ENCODE measurements at places on chromosomes 16 and 17. TPM values are rescaled to one million over a fixed set of nuclear protein-coding genes. Genes with fewer than 3 reads are reported as not detected.

The KRT39 gene
- total RNA-seq, result not detected

DNA sequence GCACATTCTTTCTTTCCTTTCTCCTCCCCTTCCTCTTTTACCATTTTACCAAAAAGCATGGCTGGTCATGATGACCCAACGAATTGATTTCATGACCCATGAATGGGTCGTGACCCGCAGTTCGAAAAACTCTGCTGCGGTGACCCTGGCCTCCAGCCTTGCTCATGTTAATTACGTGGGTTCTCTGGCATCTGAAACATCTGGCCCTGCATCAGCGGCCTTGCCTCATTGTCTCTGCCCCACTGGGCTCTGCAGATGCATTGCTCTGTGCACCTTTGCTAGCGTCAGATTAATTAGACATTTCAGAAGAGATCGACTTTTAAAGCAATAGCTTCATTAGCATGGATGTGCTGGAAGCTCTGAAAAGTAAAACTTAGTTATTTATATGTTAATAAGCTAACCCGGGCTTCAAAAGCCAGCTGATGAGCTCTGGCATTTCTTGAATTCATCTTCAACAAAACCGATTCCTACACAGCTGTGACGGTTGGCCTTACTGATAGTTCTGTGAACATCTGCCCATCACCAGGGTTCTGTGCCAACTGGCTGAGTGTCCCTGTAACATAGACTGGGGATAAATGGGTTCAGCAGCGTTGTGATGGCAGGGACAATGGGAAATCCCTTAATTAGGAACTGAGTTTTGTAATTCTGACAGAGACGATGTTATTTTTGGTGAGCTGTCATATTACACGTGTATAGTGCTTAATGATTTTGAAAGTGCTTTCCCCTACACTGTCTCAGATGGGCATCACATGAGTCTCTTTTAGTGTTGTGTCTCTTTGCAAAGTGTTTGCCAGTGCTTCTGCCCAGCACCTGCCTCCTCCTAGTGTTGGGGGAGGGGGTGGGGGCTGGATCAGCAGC lies 225.9 kb upstream of the EEF2KMT start:
- no peak for DNase-seq
- H3K27me3 ChIP-seq, result no peaks in the 10 kb centered on the region
- no peaks in the 10 kb centered on the region for H3K36me3 ChIP-seq
- H3K4me3 ChIP-seq, result no peak overlapping the region
- H3K27ac ChIP-seq, result no peak overlapping the region

DNA sequence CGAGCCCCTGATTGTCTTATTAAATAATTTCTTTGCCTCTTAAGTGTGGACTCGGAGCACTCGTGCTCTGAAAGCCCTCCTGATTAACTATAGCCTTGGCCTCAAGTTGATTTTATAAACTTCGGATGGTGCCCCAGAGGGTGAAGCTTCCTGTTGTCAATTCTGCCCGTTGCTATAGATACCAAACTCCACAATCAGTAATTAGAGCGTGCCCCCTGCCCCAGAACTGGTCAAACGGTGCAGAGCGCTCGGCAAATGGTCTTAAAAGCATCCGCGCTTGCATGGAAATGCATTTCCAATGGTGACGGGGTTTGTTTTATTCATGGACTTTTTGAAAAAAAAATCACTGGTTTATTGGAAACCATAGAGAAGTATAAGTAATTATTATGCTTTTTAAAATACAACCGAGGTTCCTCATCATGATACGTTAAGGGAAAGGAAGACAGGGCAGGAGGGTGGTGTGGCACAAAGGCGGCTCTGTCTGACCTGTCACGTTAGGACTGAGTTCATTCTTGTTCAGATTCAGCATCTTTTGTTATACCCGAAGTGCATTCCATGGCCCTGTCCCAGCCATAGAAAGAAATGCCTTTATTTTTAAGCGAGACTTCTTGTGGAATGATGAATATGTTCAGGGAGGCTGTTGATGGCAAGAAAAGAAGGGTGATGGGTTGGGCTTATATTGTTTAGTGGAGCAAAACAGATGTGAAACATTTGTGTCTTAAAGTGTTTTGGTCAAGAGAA lies 476.4 kb downstream of the MAF start:
- no peak overlapping the region for H3K4me3 ChIP-seq
- H3K27me3 ChIP-seq, result no peaks in the 10 kb centered on the region
- no peaks in the 10 kb centered on the region for H3K4me1 ChIP-seq

DNA sequence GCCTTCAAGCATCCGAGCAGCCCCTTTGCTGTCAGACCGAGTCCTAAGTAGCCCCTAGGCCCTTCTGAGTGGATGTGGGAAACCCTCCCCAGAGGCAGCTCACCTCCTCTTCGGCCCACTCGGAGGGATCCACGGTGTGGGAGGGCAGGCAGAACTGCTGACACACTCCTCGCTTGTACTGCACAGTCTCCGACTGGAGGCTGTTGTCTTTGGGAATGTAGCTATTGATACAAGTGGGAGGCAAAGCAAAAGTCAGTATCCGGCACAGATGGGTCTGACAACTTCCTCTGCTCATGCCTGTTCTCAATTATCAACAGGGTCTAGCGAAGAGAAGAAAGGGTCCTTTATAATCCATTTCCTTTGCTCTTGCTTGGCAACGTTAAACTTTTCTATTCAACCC lies 25.9 kb upstream of the FOXJ1 start:
- H3K27me3 ChIP-seq, result no peaks in the 10 kb centered on the region
- no peak overlapping the region for H3K27ac ChIP-seq
- DNase-seq, result no peak
- peaks cover 35% of the 10 kb centered on the region for H3K36me3 ChIP-seq

The SLC5A10 gene
- not detected for total RNA-seq

The SLC4A1 gene
- not detected for total RNA-seq

The OR4D1 gene
- 0.70 TPM for total RNA-seq

The CCT6B gene
- 4.6 TPM for total RNA-seq

- H3K4me1 ChIP-seq, result peaks cover 21% of the 10 kb centered on the region
- H3K36me3 ChIP-seq, result no peaks in the 10 kb centered on the region
- no peaks in the 10 kb centered on the region for H3K27me3 ChIP-seq
Measured at GRCh38 chr17:20235747-20236146, 226.6 kb downstream of the SPECC1 start.

The SLC13A2 gene
- not detected for total RNA-seq

DNA sequence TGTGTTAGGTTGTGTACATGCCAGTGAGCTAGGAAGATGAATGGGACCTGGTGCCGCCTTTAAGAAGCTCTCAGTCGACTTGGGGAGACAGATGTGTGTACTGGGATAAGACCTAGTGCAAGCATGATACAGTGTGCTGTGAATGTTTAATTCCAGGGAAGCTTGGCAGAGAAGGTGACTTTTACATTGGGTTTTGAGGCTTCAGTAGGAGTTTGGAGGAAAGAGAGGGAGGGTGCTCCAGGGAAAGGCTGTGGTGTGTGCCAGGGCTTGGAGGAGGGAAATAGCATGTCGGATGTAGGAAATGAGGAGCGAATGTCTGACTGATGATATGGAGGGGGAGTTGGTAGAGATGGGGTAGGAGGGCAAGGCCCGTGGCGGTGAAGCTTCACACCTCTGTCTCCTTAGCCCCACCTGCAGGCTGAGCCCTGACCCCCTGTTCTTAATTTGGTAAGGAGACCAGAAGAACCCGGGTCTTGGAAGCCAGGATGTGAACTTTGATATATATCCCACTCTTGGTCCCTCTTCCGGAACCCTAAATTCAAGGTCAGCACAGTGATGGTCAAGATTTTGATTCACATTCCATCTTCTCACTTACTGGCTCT lies 76.6 kb downstream of the PLCG2 start:
- H3K36me3 ChIP-seq, result no peaks in the 10 kb centered on the region
- no peak overlapping the region for H3K27ac ChIP-seq
- H3K4me1 ChIP-seq, result no peaks in the 10 kb centered on the region
- H3K4me3 ChIP-seq, result no peak overlapping the region

DNA sequence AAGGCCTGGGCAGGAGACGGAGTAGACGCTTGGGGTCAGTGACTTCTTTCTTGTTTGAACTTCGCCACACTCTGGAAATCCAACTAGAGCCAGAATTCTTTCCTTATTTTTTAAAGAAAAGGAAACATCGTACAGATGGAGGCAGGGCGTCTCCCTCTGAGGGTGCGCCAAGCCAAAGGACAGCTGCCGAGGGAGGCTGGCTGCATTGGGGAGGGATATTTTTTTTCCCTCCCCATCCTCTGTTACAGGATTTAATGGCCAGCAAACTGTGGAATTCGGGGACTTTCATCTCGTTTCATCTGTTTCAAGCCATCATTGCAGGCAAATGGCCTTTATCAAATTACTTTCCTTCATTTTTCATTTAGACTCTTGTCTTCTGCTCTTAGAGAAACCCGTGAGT lies 15.9 kb downstream of the CDK5R1 start:
- no peaks in the 10 kb centered on the region for H3K27me3 ChIP-seq
- peaks cover 61% of the 10 kb centered on the region for H3K4me1 ChIP-seq
- no peak for DNase-seq
- no peak overlapping the region for H3K4me3 ChIP-seq

The FNDC8 gene
- total RNA-seq, result not detected

Data from CD4-positive, alpha-beta T cell (primary cell).